GM12878 (cell line): ENCODE measurements at places on chromosomes 6 and 20. TPM values are rescaled to one million over a fixed set of nuclear protein-coding genes. Genes with fewer than 3 reads are reported as not detected.

GRCh38 chr6:110484321-110484720, 7.9 kb upstream of the SLC22A16 start:
- no peak for DNase-seq
- H3K27ac ChIP-seq: no peak overlapping the region
- H3K36me3 ChIP-seq: no peaks in the 10 kb centered on the region
- H3K4me1 ChIP-seq: no peaks in the 10 kb centered on the region

GRCh38 chr20:49270177-49270576, 7.7 kb downstream of the ZNFX1 start:
- no peak for DNase-seq
- no peak overlapping the region for H3K27ac ChIP-seq
- peaks cover 27% of the 10 kb centered on the region for H3K4me1 ChIP-seq
- peaks cover 11% of the 10 kb centered on the region for H3K36me3 ChIP-seq
- H3K4me3 ChIP-seq: peak overlapping the region; percentile 54
- no peaks in the 10 kb centered on the region for H3K27me3 ChIP-seq

GRCh38 chr6:52493669-52494068, 73.5 kb downstream of the EFHC1 start:
- H3K27ac ChIP-seq: peak overlapping the region; percentile 78
- no peak overlapping the region for H3K4me3 ChIP-seq
- peak; percentile 62 for DNase-seq
- H3K36me3 ChIP-seq: no peaks in the 10 kb centered on the region
- peaks cover 76% of the 10 kb centered on the region for H3K4me1 ChIP-seq

DNA sequence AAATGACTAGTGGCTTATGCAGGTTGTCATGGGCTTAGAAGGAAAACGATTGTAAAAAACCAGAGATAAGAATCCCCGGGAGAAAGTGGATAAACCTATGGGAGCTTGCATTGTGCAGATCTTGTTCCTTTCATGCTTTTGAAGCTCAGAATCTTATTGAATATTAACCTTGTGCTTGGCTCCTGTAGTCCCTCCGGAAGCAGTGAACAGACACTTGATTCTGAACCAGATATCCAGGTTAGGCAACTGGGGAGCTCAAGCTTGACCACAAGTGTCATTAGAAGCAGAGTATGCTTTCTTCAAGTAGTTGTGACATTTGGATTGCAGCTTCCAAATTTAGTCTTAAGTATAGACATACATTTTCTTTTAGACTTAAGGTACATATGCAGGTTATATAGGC, 212.6 kb upstream of the MOCS1 start:
- peaks cover 11% of the 10 kb centered on the region for H3K4me1 ChIP-seq
- H3K27me3 ChIP-seq: no peaks in the 10 kb centered on the region
- no peak for DNase-seq
- H3K27ac ChIP-seq: no peak overlapping the region
- H3K36me3 ChIP-seq: no peaks in the 10 kb centered on the region
- no peak overlapping the region for H3K4me3 ChIP-seq

DNA sequence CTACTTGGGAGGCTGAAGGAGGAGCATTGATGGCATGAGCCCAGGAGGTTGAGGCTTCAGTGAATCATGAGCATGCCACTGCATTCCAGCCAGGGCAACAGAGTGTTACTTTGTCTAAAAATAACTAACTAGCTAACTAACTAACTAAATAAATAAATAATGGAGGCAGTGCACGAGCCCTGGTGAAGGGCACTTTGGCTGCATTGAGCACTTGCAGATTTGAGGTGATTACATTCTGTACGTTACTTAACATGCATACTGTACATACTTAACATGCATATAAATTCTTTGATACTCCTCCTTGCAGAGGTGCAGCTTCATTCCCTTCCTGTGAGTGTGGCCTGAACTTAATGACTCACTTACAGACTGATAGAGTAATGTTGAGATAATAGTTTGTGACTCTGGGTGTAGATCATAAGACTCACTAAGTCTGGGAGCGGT, 10.7 kb downstream of the HLA-A start:
- no peaks in the 10 kb centered on the region for H3K36me3 ChIP-seq
- no peaks in the 10 kb centered on the region for H3K27me3 ChIP-seq
- H3K4me3 ChIP-seq: no peak overlapping the region
- H3K4me1 ChIP-seq: no peaks in the 10 kb centered on the region
- H3K27ac ChIP-seq: no peak overlapping the region

The SYNE1 gene
- polyA plus RNA-seq: 8.1 and 9.6 TPM in 2 replicates

GRCh38 chr6:121770943-121771342, 335.5 kb downstream of the GJA1 start:
- no peaks in the 10 kb centered on the region for H3K4me1 ChIP-seq
- no peak for DNase-seq
- no peaks in the 10 kb centered on the region for H3K36me3 ChIP-seq
- H3K4me3 ChIP-seq: no peak overlapping the region

DNA sequence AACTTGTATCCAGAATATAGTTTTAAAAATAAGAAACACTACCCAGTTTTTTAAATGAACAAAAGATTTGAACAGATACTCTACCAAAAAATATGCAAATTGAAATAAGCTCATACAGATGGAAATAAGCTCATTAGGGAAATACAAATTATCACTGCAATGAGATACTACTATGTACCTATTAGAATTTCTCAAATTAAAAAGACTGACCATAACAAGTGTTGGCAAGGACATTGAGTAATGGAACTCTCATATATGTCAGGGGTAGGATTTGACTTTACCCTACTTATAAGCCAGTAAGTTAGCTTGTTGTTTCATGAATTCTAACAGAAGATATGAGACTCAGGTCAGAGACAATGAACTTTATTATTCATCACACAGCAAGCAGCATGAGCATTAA, 9.6 kb upstream of the ASIP start:
- no peaks in the 10 kb centered on the region for H3K27me3 ChIP-seq
- DNase-seq: no peak
- H3K27ac ChIP-seq: no peak overlapping the region
- no peaks in the 10 kb centered on the region for H3K36me3 ChIP-seq
- H3K4me1 ChIP-seq: no peaks in the 10 kb centered on the region

- H3K4me3 ChIP-seq: peak overlapping the region; percentile 100
- H3K27me3 ChIP-seq: no peaks in the 10 kb centered on the region
- no peak for DNase-seq
- H3K27ac ChIP-seq: peak overlapping the region; percentile 93
- peaks cover 2% of the 10 kb centered on the region; the same call in 1 of the 2 replicates for H3K36me3 ChIP-seq
- H3K4me1 ChIP-seq: peaks cover 22% of the 10 kb centered on the region
Observed at GRCh38 chr6:41786451-41787218, 859 bp upstream of the TOMM6 start.

The COL19A1 gene
- polyA plus RNA-seq: 4.3 and 6.0 TPM in 2 replicates

- H3K4me3 ChIP-seq: no peak overlapping the region
- H3K36me3 ChIP-seq: no peaks in the 10 kb centered on the region
- no peaks in the 10 kb centered on the region for H3K27me3 ChIP-seq
- H3K4me1 ChIP-seq: no peaks in the 10 kb centered on the region
Observed at GRCh38 chr6:164409309-164410009, 899.9 kb downstream of the C6orf118 start.

DNA sequence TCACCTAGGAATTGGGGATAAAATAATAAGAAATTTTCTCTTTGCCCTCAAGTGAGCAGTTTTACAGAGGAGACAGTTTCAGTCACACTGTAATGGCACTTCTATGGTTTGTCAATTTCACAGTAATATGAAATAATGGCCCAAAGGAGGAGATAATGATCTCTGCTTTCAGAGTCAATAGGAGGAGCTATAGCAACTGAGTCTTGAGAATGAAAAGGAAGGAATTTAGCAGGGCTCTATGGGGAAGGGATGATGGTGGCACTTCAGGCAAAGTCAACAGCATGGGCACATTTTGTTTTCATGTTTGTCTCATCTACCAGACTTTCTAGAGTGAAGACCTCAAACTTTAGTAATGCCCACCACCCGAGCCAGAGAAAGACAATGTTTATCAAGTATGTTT, 138.3 kb upstream of the HMGN3 start:
- no peaks in the 10 kb centered on the region for H3K27me3 ChIP-seq
- no peaks in the 10 kb centered on the region for H3K36me3 ChIP-seq
- no peak for DNase-seq
- H3K27ac ChIP-seq: no peak overlapping the region
- H3K4me3 ChIP-seq: no peak overlapping the region

The LHFPL5 gene
- not detected in 2 replicates for polyA plus RNA-seq

GRCh38 chr6:73308712-73309534, 45.2 kb downstream of the DPPA5 start:
- H3K27ac ChIP-seq: peak overlapping the region; percentile 59; the same call in 1 of the 2 replicates
- no peaks in the 10 kb centered on the region for H3K27me3 ChIP-seq
- peak overlapping the region; percentile 71 for H3K4me3 ChIP-seq
- H3K36me3 ChIP-seq: no peaks in the 10 kb centered on the region

- no peaks in the 10 kb centered on the region for H3K4me1 ChIP-seq
- H3K4me3 ChIP-seq: no peak overlapping the region
- no peaks in the 10 kb centered on the region for H3K27me3 ChIP-seq
- H3K36me3 ChIP-seq: no peaks in the 10 kb centered on the region; the same call in none of the 2 replicates
- H3K27ac ChIP-seq: no peak overlapping the region
Observed at GRCh38 chr20:3557237-3557785, 86.5 kb downstream of the ATRN start.

- H3K36me3 ChIP-seq: no peaks in the 10 kb centered on the region
- H3K27ac ChIP-seq: no peak overlapping the region
- H3K27me3 ChIP-seq: no peaks in the 10 kb centered on the region
- DNase-seq: no peak
- H3K4me3 ChIP-seq: no peak overlapping the region
Observed at GRCh38 chr20:60817891-60818290, 434.2 kb upstream of the CDH4 start.

The RSPH3 gene
- 3.0 and 3.5 TPM in 2 replicates for polyA plus RNA-seq

DNA sequence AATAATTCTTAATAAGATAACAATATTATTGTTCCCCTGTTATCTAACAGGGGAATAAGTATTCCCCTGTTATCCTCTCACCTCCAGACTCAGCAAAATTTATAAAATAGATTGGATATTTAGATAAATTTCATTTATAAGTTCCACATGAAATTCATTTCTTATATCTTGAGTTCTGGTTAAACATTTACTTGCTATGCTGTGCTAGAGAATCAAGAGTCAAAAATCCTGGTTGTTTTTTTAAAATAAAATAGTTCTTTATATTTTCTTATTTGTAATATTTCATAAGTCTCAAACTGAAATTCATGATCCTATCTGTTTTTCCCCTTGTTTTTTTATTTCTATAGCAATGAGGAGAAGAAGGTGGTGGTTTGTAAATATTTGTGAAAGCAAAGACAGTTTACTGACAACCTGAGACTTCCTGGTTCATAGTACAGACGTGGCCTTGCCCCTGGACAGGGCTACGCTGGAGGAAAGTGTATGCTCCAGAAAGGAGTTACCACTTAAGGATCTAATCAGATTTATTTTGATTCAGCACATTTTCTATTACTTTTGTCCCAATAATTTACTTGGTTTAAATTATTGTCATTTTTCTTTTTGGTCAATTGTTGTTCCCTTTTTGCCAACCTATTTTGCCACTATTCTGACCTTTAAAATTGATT, 37.8 kb upstream of the MARCKS start:
- H3K27ac ChIP-seq: no peak overlapping the region
- no peaks in the 10 kb centered on the region for H3K4me1 ChIP-seq
- H3K27me3 ChIP-seq: no peaks in the 10 kb centered on the region
- H3K36me3 ChIP-seq: no peaks in the 10 kb centered on the region
- no peak for DNase-seq

The TEAD3 gene
- 0.09 and 0.24 TPM in 2 replicates for polyA plus RNA-seq

GRCh38 chr6:87916446-87916845, 131.2 kb upstream of the SPACA1 start:
- no peak overlapping the region for H3K27ac ChIP-seq
- H3K4me1 ChIP-seq: peaks cover 16% of the 10 kb centered on the region
- no peaks in the 10 kb centered on the region for H3K27me3 ChIP-seq
- no peak overlapping the region for H3K4me3 ChIP-seq
- H3K36me3 ChIP-seq: no peaks in the 10 kb centered on the region

The SAMD5 gene
- polyA plus RNA-seq: not detected in 2 replicates

The RAB44 gene
- polyA plus RNA-seq: 0.07 and 0.08 TPM in 2 replicates

GRCh38 chr6:158848490-158848895, 29.3 kb upstream of the EZR start:
- peaks cover 19% of the 10 kb centered on the region for H3K4me1 ChIP-seq
- no peak overlapping the region for H3K4me3 ChIP-seq
- H3K36me3 ChIP-seq: no peaks in the 10 kb centered on the region
- no peak overlapping the region for H3K27ac ChIP-seq
- no peaks in the 10 kb centered on the region; the same call in 1 of the 2 replicates for H3K27me3 ChIP-seq

The BPIFB6 gene
- not detected in 2 replicates for polyA plus RNA-seq

The GLP1R gene
- not detected in 2 replicates for polyA plus RNA-seq

GRCh38 chr6:134995536-134995935, 45.6 kb upstream of the ALDH8A1 start:
- peaks cover 15% of the 10 kb centered on the region for H3K36me3 ChIP-seq
- DNase-seq: no peak
- no peak overlapping the region for H3K4me3 ChIP-seq
- H3K27ac ChIP-seq: no peak overlapping the region

DNA sequence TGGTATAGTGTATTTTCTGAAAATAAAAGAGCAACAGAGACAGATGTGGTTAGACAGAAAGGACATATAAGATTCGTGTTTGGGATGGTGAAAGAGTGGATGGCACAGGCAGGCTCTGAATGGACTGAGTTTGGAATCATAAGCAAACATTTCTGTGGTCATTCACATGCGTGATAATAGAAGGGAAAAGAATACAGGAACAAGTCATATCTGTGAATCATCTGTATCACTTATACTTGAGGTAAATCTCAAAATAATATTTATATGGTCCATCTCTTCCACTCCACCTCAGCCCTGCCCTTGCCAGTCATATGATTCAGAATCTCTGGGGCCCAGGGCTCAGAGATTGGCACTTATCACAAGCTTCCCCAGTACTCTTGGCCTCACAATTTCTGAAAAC, 535.1 kb downstream of the BCKDHB start:
- no peak for DNase-seq
- no peak overlapping the region for H3K4me3 ChIP-seq
- H3K36me3 ChIP-seq: no peaks in the 10 kb centered on the region
- no peaks in the 10 kb centered on the region for H3K27me3 ChIP-seq

DNA sequence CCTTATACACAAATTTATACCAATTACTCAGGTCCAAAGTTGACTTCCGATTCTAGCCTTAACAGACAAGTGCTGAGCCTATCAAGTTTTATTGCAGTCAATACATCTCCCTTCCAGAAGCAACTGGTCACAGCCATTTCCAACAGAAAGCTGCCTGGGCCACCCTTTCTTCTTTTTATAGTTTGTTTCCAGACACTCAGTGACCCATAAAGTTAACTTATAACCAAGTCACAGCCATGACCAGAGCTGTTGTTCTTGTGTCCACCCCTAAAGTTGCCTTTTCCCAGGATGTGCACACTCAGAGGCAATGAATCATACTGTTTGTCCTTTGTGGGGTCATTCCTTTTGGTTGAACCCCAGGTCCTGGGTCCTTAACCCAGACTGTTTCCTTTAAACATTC, 89.9 kb downstream of the CD83 start:
- H3K4me3 ChIP-seq: no peak overlapping the region
- H3K36me3 ChIP-seq: no peaks in the 10 kb centered on the region
- no peak for DNase-seq

The ATAT1 gene
- polyA plus RNA-seq: 12.2 and 12.4 TPM in 2 replicates
